Mammary epithelial cell (primary cell): ENCODE measurements at places on chromosomes 16 and 17.

GRCh38 chr16:57042157-57043111 lies 49.9 kb upstream of the CPNE2 start:
- peak; percentile 75 for DNase-seq

GRCh38 chr16:86167061-86167460 lies 268.1 kb downstream of the IRF8 start:
- DNase-seq = no peak

GRCh38 chr17:41301916-41302901 lies at the start of gene KRTAP29-1:
KRTAP29-1 (minus strand) TSS chr17:41302851; CDS start chr17:41302851, 0 bp downstream.
- DNase-seq = no peak

- DNase-seq = no peak
Measured at GRCh38 chr16:10589109-10589508, 8.7 kb upstream of the EMP2 start.

DNA sequence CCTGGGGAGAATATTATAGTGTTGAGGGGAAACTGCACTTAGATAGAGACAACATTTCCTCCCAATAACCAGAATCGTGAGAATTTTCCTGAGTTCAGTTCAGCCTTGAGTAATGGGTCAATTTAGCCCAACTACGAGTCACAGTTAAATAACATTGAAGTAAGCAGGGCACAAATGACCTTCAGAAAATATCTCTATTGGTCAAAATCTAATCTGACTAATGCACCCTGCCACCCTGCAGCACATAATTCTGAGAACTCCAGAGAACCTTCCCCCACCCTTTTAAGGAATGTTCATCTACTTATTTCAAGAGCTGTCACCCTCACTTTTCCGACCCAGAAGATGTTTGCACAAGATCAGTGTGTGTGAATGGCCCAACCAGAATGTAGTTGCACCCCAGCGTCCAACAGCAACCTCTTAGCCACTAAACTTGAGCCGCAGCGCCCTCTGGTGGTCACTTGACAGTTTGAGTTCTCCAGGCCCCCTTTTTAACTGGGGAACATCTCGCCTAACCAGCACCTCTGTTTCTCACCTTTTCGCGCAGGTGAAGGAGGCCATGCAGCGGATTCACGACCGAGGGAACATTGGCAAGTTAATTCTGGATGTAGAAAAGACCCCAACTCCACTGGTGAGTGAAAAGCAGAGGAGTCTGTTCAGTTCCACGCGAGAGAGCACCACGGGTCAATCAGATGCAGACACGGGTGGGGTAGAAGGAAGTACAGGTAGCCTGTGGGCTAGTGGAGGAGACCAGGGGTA lies 50.9 kb upstream of the CLEC3A start:
- peak; percentile 42 for DNase-seq

DNA sequence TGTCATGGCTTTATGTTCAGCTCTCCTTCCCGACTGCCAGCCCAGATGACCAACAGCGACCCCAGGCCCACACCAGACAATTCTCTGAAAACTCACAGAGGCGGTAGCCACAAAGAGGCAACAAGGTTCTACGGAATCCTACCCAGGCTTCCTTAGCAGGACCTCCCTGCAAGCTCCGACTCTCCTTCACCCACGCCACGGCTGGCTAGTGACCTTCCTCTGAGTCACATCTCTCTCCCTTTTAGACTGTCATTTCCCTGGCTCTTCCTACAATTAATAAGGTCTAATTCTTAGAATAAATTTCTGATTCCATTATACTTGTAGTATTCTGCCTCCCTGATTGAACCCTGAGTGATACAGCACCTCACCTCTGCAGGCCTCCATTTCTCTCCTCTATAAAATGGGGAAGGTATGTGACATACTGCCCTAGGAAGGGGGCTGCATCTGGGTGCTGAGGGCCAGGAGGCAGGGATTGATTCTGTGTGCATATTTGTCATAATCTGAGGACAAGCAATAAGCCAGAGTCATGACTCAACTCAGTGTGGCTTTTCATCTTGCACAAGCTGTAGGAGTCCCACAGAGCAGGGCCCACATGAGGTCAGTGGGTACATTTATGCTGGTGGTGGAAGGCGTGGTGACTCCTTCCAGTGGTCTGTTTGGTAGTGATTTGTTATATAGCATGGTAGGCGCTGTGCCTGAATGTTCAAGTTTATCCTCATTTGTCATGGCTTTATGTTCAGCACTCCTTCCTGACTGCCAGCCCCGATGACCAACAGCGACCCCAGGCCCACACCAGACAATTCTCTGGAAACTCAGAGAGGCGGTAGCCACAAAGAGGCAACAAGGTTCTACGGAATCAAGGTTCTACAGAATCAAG lies 46.2 kb downstream of the SMPD3 start:
- peak; percentile 41 for DNase-seq

- DNase-seq = no peak
Measured at GRCh38 chr16:85536411-85537330, 76.5 kb upstream of the GSE1 start.

- no peak for DNase-seq
Measured at GRCh38 chr16:71352963-71353460, 5.5 kb upstream of the CALB2 start.

DNA sequence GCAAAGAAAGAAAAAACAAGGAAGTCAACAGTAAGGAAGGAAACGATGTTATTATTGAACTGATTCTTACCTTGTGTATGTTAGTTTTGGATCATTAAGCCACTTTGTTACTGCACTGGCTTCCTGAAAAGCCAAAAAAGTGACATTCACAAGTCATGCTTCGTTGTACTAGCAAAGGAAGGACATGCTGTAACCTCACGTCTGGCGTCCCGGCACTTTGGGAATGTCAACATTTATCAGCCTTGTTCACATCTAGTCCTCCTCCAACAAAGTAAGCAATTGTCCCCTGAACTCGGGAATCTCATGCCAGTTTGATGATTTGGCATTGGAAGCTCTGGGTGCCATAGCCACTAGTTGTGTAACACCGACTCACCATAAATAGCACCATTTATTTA lies 731 bp upstream of the MKS1 start:
- peak; percentile 25 for DNase-seq

DNA sequence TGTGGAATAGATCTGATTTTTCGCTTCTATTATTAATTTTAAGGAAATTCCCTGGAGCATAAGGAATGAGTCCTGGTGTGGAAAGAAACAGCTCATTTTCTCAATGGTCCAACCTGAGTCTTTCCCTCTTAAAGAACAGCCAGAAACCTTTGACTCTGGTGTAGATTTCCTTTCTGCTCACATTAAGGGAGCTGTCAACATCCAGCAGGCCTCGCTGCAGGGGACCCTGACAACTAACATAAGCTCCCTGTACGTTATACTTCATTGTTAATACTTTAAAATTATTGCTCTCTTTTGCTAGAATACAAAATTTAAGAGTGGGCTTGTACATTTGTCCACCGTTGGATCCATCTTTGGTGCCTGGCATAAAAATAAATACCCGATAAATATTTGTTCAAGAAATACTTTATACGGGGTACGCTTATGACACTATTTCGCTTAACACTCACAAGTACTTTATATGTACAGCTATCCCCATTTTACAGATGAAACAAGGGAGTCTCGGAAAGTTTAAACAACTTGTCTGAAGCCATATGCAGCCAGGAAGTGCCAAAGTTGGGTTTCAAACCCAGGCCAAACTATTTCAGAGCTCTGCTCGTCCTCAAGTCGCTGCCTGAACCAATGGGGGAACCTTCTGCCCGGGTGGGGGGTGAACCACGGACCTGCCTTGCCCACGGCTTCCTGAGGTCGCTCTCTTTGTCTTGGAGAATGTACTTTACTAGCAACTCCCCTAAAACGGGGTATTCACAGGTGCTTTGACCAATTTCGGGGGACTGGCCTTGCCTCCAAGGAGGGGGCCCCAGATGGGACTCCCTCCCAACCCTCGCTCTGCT lies 611 bp downstream of the SMARCE1 start:
- DNase-seq = peak; percentile 2

- DNase-seq = peak; percentile 4
Measured at GRCh38 chr17:36901506-36901905, 35.8 kb upstream of the LHX1 start.
